Body of pancreas (tissue), 4 donors: ENCODE measurements at places on chromosomes 5 and 9. TPM values are rescaled to one million over a fixed set of nuclear protein-coding genes. Genes with fewer than 3 reads are reported as not detected.

- DNase-seq = peak; percentile 7
Observed at GRCh38 chr9:117744856-117745389, 40.7 kb downstream of the TLR4 start.

GRCh38 chr5:148873690-148874485 lies 47.5 kb downstream of the ADRB2 start:
- DNase-seq = peak; percentile 20

- DNase-seq = no peak
Observed at GRCh38 chr9:99783799-99784198, 37.9 kb upstream of the NR4A3 start.

GRCh38 chr5:138949988-138950387 lies 74.9 kb upstream of the LRRTM2 start:
- peak; percentile 88 for DNase-seq

DNA sequence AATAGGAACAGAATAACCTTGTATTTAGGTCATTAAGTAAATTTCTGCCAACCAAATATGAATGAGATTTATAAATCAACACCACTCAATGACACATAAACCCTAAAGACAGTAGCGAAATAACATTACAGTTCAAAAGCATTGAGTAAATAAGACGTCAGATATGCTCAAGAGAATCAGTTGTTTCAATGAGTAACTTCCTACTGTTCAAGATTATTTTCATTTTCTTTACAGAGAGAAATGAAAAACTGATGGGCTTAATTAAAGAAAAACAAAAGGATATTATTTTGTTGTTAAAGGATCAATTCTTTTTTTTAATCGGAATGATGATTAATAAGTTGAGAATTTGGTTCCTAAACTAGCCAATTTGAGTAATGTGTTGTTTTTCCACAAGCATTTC lies 150.1 kb downstream of the BNC2 start:
- no peak for DNase-seq

- DNase-seq = no peak
Observed at GRCh38 chr5:6747103-6747502, 33.9 kb downstream of the TENT4A start.

DNA sequence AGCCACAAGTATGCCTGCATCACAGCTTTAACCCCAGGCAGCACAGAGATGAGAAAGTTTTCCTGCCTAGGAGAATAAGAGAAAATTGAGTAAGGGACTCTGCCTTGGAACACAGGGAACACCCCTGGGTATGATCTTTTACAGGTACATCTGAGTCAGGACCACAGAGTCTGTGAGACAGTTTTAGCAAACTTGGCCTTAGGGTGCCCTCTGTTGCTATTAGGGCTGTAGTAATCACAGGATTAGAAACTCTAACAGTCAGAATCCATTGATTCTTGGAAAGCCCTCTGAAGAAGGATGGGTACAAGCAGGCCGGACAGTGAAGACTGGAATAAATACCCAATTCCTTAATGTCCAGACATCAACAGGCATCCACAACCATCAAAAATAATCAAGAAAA lies 989.5 kb upstream of the CDH9 start:
- no peak for DNase-seq

GRCh38 chr9:91519520-91520277 lies 96.1 kb upstream of the NFIL3 start:
- DNase-seq = no peak

- peak; percentile 76 for DNase-seq
Observed at GRCh38 chr5:116361171-116361967, 213.3 kb downstream of the SEMA6A start.

Gene RANBP3L
- total RNA-seq = 4.9 TPM

Gene CAAP1
- total RNA-seq = 26.7 TPM

Gene ENHO
- not detected for total RNA-seq

Gene LRRC70
- 0.99 TPM for total RNA-seq

Gene SLC9A3
- total RNA-seq = 2.0 TPM

Gene CDH9
- total RNA-seq = not detected
